CD4-positive, alpha-beta T cell treated with Interleukin-1 beta for 1 hour (primary cell): ENCODE measurements at places on chromosomes 3 and 15.

- no peak for DNase-seq
Observed at GRCh38 chr3:16514755-16515353, 1.4 kb upstream of the RFTN1 start.

DNA sequence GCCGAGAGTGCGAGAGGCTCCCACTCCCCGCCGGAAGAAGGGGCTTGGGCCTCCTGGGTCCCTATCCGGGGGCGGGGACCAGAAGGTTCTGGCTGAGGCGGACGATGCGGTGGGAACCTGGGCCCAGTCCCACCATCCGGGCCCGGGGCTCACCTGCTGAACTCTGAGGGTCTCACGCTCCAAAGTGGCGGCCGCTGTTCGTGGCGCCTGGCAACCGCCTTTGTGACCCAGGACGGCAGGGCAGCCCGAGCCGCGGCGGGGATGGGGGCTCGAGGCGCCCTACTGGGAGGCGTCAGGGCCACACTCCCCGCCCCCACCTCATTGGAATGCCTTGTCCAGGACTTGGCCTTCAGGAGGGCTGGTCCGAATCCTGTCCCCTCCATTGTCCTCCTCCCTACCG is at the start of gene FANCD2OS:
FANCD2OS (minus strand) TSS at position 165 of the 400 bp plus-strand sequence. CDS start 3,481 bp downstream, outside the sequence.
- DNase-seq: no peak

GRCh38 chr3:111787556-111788463 is 71.3 kb upstream of the PHLDB2 start:
- DNase-seq: no peak

DNA sequence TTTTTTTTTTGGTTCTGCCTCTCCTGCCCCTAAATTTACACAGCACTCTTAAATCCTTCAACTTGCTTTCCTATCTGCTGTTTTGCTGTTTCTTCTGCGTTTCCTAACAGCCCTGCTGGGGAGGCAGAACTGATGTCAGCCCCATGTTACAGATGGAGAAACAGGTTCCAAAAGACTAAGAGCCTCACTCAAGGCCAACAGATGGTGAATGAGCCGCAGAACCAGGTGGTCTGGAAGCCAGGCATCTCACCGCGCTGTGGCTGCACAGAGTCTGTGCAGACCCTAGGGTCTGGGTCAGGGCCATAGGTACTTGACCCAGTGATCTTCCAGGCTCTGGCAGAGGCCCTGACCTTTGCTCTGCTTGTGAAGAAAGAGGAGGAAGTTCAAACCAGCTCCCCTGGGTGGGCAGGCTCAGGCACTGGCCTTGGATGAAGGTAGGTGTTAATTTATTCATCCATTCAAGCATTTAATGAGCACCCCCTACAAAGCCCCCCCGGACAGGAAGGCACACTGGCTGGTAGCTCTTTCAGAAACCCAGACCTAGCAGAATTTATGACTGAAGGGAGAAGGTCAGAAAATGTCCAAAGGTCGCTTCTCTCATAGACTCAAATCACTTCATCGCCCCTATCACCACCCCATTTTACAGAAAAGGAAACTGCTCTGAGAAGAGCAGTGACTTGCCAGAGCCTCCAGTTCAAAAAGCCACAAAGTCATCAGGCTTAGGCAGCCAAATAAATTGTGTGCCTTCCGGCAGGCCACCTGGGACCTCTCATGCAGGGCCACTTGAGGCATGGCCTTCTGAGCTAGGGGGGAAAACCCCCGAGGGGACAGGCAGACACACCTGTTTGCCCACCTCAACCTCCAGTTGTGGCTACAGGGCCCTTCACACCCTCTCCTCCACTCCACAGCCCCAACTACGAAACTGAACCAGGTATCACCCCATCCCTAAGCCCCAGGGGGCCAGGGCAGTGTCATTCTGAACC is 2.7 kb downstream of the CHDH start:
- DNase-seq: no peak

DNA sequence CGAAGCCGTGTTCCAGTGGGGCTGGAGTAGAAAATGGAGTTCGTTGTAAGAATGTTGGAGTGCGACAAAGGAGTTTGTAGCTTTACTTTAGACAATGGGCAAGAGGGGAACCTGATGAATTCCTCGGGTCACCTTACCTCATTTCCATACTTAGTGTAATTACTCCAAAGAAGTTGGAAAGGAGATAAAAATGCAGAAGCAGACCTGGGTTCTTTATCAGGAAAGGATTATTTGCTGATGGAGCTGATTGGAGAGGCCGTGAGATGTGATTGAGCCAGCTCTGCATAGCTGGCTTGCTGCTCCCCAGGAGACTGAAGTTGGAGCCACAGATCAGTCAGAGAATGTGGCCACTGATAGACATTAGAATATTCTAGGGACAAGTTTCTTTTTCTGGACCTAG is 33.4 kb upstream of the TBL1XR1 start:
- DNase-seq: no peak

DNA sequence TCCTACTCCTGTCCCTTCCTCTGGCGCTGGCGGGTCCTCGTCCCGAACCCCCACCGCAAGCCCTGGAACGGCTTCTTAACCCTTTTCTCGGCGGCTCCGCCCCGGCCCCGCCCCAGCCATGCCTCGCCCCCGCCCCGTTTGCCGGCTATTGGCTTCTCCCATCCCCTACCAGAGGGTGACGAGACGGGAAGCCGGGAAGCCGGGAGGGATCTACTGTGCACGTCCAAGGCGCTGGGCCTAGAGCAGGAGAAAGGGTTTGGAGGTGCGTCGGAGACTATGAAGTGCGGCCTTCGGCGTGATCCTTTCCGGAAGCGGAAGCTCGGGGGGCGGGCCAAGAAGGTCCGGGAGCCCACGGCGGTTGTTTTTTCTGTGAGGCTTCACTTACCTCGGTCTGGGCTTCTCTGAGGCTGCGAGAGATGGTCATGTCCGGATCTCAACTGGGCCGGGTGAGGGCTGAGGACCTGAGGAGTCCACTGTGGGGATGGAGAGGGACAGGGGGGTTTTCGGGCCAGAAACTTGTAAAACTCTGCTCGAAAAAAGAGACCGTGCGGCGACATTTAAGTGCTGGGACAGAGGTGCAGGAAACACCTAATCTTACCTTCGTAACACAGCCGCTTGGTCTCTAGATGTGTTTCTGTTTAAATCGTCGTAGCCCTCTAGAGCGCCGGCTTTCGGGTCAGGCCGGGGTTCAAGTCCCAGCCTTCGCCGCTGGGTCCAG is 21.4 kb downstream of the ROPN1B start:
- DNase-seq: peak; percentile 67

- peak; percentile 26 for DNase-seq
Observed at GRCh38 chr3:187025656-187026316, 95.5 kb downstream of the ST6GAL1 start.

DNA sequence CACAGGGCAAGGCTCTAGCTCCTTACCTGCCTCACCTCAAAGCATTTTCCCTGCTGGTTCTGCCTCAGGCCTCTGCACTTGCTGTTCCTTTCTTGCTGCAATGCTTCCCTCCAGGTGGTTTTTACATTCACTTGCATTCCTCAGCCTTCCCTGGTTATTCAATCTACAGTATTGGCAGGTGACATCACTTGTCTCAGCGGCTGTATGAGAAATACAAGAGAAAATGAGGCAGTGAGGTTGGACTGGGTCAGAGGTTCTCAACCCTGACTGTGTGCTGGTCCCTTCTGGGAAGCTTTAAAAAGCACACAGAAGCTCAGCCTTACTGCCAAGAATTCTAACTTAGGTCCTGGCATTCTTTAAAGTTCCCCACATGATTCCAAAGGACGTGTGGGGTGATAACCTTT is 26.7 kb downstream of the SIAH2 start:
- DNase-seq: no peak

GRCh38 chr15:66097151-66098021 is 156.2 kb downstream of the MEGF11 start:
- DNase-seq: no peak

GRCh38 chr15:67193223-67193990 is 61.1 kb downstream of the AAGAB start:
- no peak for DNase-seq

DNA sequence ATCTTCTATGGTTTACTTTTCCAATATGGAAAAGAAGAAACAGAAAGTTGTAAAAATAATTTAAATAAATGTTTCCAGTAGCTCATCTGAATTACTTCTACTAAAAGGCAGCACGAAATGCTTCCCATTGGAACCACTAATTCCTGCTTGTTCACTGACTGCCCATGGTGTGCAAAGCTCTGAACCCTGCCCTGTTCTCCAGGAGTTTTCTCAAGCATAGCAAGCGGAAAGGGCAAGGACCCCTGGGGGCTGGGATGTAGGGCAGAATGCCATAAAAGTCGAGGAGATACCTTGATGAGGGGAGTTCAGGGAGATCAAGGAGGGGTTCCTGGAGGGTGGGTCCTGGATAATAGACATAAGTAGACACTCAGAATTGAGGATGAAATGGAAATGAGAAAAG is 35.3 kb upstream of the BNC1 start:
- DNase-seq: no peak

DNA sequence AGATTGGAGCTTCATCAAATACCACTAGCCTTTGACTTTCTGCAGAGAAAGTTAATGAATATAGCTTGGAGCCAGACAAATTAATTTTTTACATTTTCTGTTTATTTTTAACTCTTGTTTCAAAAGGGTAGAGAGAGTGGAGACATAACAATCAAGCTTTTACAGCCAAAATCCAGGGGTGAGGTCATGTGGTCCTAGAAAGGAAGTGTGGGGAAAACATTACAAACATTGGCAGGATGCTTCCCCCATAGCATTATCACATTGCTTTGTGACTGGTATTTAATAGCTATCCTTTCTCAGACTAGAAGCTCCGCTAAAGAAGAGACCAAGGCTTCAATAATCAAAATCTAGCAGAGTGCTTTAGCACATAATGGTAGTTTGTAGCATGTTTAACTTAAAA is 46.4 kb upstream of the PHLDB2 start:
- DNase-seq: no peak

GRCh38 chr15:56261854-56262509 is 18.3 kb upstream of the RFX7 start:
- no peak for DNase-seq
